ENCODE measurements at places on chromosomes 2 and 18.

DNA sequence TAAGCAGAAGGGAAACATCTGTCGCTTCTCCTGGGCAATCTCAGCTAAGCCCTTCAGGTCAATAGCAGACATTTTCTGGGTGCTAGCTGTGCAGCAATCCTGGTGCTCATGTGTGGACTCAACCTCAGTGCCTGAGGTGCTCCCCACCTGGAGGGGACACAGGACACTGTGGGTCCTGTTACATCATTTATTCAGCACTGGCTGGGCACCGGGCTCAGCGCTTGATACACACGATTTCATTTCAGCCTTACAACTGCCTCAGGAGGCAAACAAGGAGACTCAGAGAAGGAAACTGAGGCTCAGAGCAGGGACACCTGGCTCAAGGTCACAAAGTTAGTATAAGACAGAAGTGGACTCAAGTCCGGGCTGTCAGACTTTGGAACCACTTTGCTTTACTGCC is 46.7 kb downstream of the MARCO start:
- no peak for DNase-seq

DNA sequence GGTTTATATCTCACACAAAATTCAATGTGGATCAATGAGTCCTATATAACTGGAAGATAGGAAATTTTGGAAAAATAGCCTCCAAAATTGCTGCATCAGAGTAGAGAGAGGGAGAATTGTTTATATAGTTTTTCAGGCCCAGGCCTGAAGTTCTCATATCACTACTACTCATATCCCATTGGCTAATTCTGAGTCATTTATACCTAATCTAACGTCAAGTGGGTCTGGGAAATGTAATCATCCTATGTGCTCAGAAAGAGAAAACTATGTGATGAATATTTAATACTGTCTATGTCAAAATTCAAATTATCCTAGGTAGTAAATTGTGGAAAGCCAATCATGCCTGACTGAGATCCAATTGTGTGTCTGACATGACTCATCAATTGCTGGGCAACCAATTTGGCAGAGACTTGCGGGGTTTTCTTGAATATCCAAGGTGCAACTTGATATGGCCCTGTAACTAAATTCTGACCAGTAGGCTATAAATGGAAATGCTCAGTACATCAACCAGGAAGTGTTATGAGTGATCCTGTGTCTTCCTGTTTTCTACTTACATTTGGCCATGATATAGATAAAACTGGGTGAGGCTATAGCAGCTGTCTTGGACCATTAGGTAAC is 744.4 kb downstream of the KCNJ3 start:
- DNase-seq = no peak

DNA sequence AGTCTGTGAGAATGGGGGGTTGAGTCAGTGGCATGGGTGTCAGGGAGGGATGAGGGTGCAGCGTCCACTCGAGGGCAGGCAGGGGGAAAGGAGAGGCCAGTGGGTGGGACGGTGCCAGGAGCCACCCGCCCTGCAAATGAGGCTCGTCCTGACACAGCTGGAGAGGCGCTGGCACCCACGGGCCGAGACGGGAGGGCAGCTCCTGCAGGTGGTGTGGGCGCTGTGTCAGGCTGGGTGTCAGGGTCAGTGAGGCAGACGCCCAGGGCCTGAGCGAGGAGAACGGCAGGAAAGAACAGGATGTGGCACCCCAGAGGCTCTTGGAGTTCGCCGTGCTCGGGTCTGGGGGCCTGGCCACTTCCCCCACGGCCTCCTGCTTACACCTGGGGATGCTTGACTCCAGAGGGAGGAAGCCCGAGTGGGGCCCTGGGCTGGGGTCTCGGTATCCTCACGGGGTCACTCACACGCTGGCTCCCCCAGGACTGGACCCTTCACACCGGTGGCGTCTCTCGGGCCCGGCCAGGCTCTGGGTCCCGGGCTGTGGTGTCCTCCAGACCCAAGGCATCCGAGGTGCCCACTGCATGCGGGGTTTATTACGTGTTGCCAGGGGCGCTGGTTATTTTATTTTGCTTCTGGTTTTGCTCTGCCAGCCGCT is 130.5 kb upstream of the CTDP1 start:
- no peak for DNase-seq

- DNase-seq = no peak
These were observed 226.7 kb upstream of the MC4R start for GRCh38 chr18:60599267-60599666.

Measured in right lung (tissue), 10 donors.